ENCODE measurements at places on chromosomes 1 and 21. TPM values are rescaled to one million over a fixed set of nuclear protein-coding genes. Genes with fewer than 3 reads are reported as not detected.

Gene F13B
- total RNA-seq, result not detected

Gene USP1
- total RNA-seq, result 82.4 TPM

Gene S1PR1
- 32.6 TPM for total RNA-seq

Gene TOR1AIP2
- 90.1 TPM for total RNA-seq

Gene SPRR2G
- not detected for total RNA-seq

Gene F3
- total RNA-seq, result 9.7 TPM

Gene WDR26
- 121 TPM for total RNA-seq

Gene IFFO2
- 4.3 TPM for total RNA-seq

Gene TMEM125
- 0.32 TPM for total RNA-seq

Gene PRKAA2
- total RNA-seq, result 19.5 TPM

Gene KRTAP10-8
- not detected for total RNA-seq

Gene EPHB2
- total RNA-seq, result 16.2 TPM

Gene LCE2A
- not detected for total RNA-seq

Gene MOB3C
- 17.2 TPM for total RNA-seq

Gene CLIC6
- total RNA-seq, result 17.2 TPM

Gene PLXNA2
- total RNA-seq, result 15.1 TPM

Gene LCE3E
- not detected for total RNA-seq

Gene ILDR2
- total RNA-seq, result 4.1 TPM

Gene PRPF38A
- total RNA-seq, result 22.4 TPM

Gene OR2L8
- total RNA-seq, result 0.53 TPM

Gene PAQR6
- total RNA-seq, result 0.79 TPM

Gene SAMSN1
- total RNA-seq, result 16.2 TPM

Gene PHACTR4
- total RNA-seq, result 20.2 TPM

Gene FMO3
- 0.48 TPM for total RNA-seq

Gene TOR1AIP1
- 104 TPM for total RNA-seq

Gene CYYR1
- 11.4 TPM for total RNA-seq

Gene LRRC53
- not detected for total RNA-seq

Gene OR6Y1
- not detected for total RNA-seq

Gene CD34
- 42.5 TPM for total RNA-seq

Gene RORC
- 1.6 TPM for total RNA-seq

Gene TRMT1L
- total RNA-seq, result 33.1 TPM

Gene PLA2G2F
- total RNA-seq, result 1.3 TPM

Gene JAM2
- total RNA-seq, result 62.1 TPM

Gene SLC1A7
- total RNA-seq, result not detected

Gene SLC25A34
- 0.90 TPM for total RNA-seq

Gene LCE1F
- not detected for total RNA-seq

Gene ATXN7L2
- total RNA-seq, result 2.0 TPM

Gene AIRE
- total RNA-seq, result 0.11 TPM

Gene IQCC
- 3.2 TPM for total RNA-seq

Gene OR2T2
- total RNA-seq, result not detected

Gene RYR2
- 16.8 TPM for total RNA-seq

Gene CRNN
- total RNA-seq, result not detected

Gene SLC35F3
- 0.32 TPM for total RNA-seq

Gene ERO1B
- 17.3 TPM for total RNA-seq

Gene ORC1
- total RNA-seq, result 2.7 TPM

Gene BEND5
- 10.3 TPM for total RNA-seq

Gene PDC
- total RNA-seq, result not detected

Gene SERINC2
- total RNA-seq, result 8.9 TPM

Gene URB1
- 14.5 TPM for total RNA-seq

Gene TINAGL1
- 94.1 TPM for total RNA-seq

Gene DNAI4
- 43.6 TPM for total RNA-seq

Gene OLFM3
- 2.3 TPM for total RNA-seq

Gene AVPR1B
- not detected for total RNA-seq

Gene MAN1C1
- 18.2 TPM for total RNA-seq

Gene FCRL2
- 0.26 TPM for total RNA-seq

Gene RNF186
- total RNA-seq, result not detected
